Activated T-cell treated with anti-CD3 and anti-CD28 coated beads for 4 hours (primary cell): ENCODE measurements at places on chromosomes 2 and 18.

GRCh38 chr18:43501099-43501498 is 223.8 kb upstream of the SYT4 start:
- no peak for DNase-seq

DNA sequence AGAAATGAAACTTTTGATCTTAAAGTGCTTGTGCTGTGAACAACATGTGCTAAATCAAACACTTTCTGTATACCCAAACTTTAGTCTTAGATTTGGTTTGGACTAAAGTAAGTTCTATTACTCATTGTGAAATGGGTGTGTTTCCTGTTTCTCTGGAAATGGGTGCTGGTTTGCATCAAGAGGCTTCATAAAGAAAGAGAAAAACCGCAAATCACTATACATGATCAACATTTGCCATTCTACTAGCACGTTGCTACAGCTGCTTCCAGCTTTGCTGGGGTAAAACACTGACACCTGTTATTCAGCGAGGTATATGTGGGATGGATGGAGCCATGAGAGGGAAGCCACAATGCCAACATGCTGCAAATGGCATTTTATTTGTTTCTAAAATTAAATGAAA is 547.0 kb upstream of the ACVR2A start:
- peak; percentile 2 for DNase-seq

GRCh38 chr18:22609642-22610041 is 191.9 kb upstream of the CTAGE1 start:
- DNase-seq, result no peak

DNA sequence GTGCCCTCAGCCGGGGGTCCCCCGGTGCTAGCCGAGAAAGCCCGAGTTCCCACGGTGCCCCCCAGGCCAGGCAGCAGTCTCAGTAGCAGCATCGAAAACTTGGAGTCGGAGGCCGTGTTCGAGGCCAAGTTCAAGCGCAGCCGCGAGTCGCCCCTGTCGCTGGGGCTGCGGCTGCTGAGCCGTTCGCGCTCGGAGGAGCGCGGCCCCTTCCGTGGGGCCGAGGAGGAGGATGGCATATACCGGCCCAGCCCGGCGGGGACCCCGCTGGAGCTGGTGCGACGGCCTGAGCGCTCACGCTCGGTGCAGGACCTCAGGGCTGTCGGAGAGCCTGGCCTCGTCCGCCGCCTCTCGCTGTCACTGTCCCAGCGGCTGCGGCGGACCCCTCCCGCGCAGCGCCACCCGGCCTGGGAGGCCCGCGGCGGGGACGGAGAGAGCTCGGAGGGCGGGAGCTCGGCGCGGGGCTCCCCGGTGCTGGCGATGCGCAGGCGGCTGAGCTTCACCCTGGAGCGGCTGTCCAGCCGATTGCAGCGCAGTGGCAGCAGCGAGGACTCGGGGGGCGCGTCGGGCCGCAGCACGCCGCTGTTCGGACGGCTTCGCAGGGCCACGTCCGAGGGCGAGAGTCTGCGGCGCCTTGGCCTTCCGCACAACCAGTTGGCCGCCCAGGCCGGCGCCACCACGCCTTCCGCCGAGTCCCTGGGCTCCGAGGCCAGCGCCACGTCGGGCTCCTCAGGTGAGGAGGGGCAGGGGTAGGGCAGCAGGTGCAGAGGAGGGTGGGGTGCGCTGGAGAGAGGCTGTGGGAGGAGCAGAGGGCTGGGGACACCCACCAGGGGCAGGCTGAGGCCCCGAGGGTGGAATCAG is 14.1 kb upstream of the GMPPA start:
- DNase-seq, result no peak
